ENCODE measurements at places on chromosomes 7 and 10. TPM values are rescaled to one million over a fixed set of nuclear protein-coding genes. Genes with fewer than 3 reads are reported as not detected.
A peak's percentile ranks its signal among the peaks of the same experiment; 100 is the strongest.

Gene COBL
- total RNA-seq = not detected

Gene JAKMIP3
- 0.19 TPM for total RNA-seq

Gene SYT15
- total RNA-seq = 1.5 TPM

Gene CFAP69
- total RNA-seq = not detected

DNA sequence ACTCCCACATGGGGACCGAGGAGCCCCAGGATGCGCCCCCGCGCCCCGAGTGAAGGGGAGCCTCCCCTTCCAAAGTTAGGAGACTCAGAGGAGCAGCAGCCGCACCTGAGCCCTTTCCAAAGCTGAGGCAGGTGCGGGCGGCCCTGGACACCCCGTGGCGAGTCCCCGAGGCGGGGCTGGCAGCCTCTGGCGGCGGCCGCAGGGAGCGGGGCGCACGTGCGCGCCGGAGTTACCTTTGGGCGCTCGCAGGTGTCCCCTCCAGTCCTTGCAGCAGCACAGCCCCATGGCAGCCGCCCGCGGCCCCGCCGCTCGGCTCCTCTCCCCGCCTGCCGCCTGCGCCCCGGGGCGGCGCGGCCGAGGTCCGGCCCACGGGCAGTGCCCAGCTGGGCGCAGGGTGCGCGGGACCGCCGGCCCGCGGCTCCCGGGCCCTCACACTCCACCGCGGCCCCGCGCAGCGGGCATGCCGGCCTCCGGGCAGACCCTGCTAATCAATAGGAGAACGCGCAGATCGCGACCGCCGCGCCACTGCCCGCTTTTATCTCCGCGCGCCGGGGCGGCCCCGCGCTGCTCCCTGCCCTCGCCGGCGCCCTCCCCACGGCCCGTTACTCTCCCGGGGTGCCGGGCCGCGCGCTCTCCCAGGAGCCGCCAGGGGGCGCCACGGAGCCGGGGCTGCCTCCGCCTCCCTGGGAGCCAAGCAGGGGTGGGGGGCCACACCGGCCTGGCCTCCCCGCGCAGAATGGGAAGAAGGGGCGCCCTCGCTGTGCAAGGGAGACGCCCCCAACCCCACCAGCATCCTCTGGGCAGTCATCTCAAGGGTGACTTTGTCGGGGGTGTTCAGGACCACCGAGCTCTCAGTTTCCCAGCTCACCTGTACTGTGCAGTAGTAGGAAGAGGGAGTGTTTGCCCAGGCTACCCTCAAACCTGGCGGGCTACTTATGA lies 80.8 kb downstream of the ARHGAP22 start:
- H3K27ac ChIP-seq = no peak overlapping the region
- H3K36me3 ChIP-seq = no peaks in the 10 kb centered on the region
- peaks cover 13% of the 10 kb centered on the region for H3K4me1 ChIP-seq
- DNase-seq = no peak

DNA sequence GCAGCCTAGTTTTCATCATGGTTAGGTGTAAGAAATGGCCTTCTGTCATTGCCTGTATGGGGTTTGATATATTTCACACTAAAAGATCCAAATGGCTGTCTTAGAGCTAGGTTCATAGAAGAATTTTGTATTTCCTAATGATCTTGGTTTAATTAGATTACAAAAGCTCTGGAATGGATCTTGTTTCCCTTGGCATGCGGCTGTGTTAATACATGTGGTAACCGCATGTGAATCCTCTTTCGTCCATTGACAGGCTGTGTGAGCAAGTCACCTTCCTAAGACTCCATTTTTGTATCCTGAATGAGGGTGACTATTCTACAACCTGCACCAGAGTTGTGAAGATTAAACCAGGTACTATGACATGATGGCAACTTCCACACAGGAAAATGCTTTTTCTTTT lies 12.4 kb upstream of the FZD1 start:
- H3K4me3 ChIP-seq = no peak overlapping the region
- H3K27me3 ChIP-seq = no peaks in the 10 kb centered on the region
- H3K36me3 ChIP-seq = no peaks in the 10 kb centered on the region
- H3K27ac ChIP-seq = no peak overlapping the region

GRCh38 chr7:8499128-8499527 lies 65.7 kb downstream of the NXPH1 start:
- no peaks in the 10 kb centered on the region for H3K4me1 ChIP-seq
- H3K36me3 ChIP-seq = no peaks in the 10 kb centered on the region
- H3K4me3 ChIP-seq = no peak overlapping the region

DNA sequence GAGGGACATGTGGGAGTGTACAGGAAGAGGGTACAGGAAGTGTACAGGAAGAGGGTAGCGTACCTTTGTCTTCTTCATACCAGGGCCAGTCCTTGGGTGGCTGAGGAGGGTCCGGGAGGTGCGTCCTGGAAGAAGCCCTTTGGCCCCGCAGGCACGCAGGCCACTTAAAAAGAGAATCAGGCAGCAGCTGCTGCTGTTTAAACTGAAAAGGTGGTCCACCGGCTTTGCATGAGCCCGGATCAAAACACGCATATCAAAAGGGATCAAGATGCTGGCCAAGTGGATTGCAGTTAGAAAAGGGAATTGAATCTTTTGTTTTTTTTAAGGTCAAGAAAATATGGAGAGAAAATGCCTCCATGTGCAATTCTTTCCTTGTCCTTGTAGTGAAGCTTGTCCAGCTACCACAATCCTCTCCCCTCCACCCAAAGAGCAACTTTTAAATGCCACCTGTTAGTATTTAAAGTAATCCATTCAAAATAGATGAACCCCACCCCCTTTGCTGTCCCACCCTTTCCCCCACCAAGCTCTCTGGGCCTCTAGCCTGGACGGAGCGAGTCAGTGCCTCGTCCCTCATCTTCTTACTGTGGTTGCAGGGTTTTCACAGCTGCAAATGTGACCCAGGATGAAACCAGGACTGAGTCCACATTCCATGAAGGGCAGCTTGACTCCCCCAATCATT lies 142.8 kb downstream of the GLCCI1 start:
- peaks cover 34% of the 10 kb centered on the region for H3K4me1 ChIP-seq
- H3K27ac ChIP-seq = no peak overlapping the region
- peaks cover 13% of the 10 kb centered on the region for H3K36me3 ChIP-seq
- DNase-seq = no peak
- no peak overlapping the region for H3K4me3 ChIP-seq
- no peaks in the 10 kb centered on the region for H3K27me3 ChIP-seq

DNA sequence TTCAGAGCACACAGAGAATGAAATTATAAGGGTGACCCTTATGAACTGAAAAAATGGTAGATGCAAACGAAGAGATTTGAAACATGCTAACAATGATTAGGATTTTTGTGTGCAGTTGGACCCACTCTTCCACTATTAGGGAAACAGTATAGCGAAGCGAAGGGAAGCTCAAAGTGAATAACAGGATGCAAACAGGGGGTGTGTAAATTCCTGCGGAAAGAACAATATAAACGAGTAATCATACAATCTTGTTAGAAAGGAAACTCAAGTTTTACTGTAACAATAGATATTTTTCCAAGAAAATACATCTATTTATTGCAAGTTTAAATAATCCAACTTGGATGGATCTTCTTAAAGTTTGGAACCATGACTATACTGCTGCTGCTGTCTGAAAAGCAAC lies 14.7 kb downstream of the AHR start:
- peaks cover 7% of the 10 kb centered on the region for H3K4me1 ChIP-seq
- H3K36me3 ChIP-seq = peaks cover 27% of the 10 kb centered on the region
- H3K27ac ChIP-seq = no peak overlapping the region
- H3K4me3 ChIP-seq = no peak overlapping the region

DNA sequence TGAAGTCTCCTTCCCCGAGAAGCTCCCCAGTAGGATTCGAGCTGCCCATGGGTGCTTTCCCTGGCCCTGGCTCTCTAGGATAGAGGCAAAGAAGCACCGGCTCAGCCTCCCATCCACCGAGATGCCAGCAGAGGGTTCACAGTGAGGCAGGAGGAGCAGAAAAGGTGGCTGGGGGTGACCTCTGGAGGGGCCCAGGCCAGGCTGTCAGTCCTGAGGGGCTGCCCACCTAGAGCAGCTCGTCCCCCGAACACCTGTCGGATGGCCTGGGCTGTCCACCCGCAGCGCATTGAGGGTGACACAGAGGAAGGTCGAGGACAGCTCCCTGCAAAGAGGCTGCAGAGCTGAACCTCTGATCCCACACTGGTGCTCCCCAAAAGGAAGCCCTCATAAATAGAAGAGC lies 167.2 kb upstream of the PPP2R2D start:
- no peaks in the 10 kb centered on the region for H3K4me1 ChIP-seq
- H3K4me3 ChIP-seq = no peak overlapping the region
- DNase-seq = peak; percentile 27

DNA sequence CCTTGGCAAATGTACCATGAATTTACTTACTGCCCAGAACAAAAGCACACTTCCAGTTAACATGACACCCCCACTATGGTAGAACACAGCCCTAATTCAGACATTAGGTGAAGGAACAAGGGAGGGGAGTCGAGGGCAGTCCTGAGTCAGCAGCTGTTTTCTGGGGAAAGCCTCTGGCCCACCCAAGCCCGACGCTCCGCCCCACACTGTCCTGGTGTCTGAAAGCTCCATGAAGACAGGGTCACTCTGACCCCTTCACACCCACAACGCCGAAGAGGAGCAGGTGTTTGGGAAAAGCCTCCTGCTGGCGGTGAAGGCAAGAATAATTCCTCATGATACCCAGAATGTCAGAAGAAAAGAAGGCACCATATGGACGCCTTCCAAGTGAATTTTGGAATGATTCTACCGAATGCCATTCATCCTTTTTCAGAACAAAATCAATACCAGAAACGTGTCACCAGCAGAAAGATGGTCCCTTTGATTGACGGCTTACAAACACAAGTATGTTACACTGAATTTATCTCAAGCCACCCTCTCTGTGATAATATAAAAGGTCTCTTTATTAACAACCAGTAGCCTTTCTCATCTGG lies 172.1 kb downstream of the DIP2C start:
- H3K4me3 ChIP-seq = no peak overlapping the region
- H3K27ac ChIP-seq = no peak overlapping the region
- peaks cover 17% of the 10 kb centered on the region for H3K27me3 ChIP-seq
- DNase-seq = no peak
- no peaks in the 10 kb centered on the region for H3K36me3 ChIP-seq
- H3K4me1 ChIP-seq = peaks cover 6% of the 10 kb centered on the region

DNA sequence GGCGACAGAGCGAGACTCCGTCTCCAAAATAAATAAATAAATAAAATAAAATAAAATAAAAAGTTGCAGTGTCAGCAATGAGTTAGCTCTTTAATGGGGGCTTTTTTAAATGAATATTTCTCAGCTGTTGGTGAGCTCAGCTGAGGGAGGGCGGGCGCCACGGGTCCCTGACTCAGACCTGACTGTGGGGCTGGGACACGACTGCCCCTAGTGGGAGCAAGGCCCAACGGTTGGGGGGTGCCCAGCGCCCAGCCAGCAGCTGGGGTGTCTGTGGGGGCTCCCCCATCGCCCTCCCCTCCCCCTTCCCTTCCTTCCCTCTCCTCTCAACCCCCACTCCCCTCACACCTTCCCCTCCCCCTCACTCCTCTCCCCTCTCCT lies 46.6 kb downstream of the PWWP2B start:
- H3K27ac ChIP-seq = no peak overlapping the region
- peak; percentile 80 for DNase-seq
- H3K4me1 ChIP-seq = peaks cover 30% of the 10 kb centered on the region
- no peak overlapping the region for H3K4me3 ChIP-seq
- no peaks in the 10 kb centered on the region for H3K27me3 ChIP-seq

Measured in activated CD8-positive, alpha-beta memory T cell treated with anti-CD3 and anti-CD28 coated beads, Interleukin-2, amount 10 ng/mL, durations not matched to agents 7 days and 5 days (primary cell).